ENCODE measurements at places on chromosomes 13 and 19.

DNA sequence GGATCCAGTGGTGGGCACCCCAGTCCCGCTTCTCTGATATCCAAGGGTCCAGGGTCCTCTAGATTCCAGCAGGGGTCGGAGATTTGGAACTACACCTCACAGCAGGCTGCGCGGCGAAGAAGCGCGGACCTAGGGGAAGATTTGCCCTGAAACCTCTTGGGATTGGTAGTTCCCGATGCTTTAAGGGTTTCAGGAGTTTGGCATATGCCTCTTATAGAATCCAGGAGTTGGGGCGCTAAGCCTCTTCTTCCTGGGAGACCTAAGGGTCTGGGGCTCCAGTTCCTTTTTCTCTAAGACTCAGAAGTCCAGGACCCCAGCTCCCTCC, 349 bp downstream of the BCL2L12 start:
- DNase-seq: no peak

GRCh38 chr13:74528734-74529513, 394.7 kb upstream of the KLF12 start:
- no peak for DNase-seq

DNA sequence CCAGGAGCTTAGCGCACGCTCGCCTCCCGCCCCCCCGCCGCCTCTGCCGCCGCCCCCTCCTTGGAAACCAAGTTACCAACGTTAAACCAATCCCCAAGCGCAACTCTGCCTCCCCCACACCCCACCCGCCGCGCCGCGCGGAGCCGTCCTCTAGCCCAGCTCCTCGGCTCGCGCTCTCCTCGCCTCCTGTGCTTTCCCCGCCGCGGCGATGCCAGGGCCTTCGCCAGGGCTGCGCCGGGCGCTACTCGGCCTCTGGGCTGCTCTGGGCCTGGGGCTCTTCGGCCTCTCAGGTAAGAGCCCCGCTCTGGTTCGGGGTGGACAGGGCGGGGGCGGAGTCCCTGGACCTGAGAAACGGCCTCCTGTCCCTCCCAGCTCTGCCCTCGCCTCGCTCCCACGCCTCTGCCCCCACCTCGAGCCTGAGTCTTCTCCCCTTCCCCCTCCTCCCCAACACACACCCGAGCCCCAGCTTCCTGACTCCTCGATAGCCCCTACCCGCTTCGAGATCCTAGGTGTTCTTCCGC, at the start of gene ICAM5:
ICAM5 (plus strand) TSS at position 117 of the 521 bp plus-strand sequence; CDS start at position 209, 92 bp downstream.
- DNase-seq: no peak

GRCh38 chr19:1411255-1412191, 4.1 kb downstream of the DAZAP1 start:
- DNase-seq: no peak

DNA sequence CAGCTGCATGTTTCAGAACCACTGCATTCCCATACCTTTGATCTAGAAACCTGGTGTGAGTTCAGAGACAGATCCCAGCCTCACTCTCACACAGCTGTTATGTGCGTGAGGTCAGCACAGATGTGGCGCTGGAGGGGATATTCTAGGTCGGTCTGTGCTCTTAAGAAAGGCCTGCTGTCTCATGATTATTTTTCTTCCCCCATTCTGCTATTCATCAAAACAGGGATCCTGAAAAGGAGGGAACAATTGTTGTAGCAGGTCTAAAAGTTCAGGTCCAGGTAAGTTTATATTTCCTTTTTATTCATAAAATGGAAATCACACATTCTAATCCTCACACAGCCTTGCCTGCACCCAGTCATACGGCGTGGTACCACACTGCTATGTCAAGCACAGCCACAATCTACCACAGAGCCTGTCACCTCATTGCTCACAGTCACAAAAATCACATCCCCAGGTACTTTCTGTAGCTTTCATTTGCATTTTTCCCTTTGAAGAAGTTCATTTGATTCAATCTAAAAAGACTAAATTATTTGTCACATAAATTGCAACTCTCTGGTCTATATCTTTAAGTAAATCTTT, 867 bp downstream of the ZNF546 start:
- no peak for DNase-seq

DNA sequence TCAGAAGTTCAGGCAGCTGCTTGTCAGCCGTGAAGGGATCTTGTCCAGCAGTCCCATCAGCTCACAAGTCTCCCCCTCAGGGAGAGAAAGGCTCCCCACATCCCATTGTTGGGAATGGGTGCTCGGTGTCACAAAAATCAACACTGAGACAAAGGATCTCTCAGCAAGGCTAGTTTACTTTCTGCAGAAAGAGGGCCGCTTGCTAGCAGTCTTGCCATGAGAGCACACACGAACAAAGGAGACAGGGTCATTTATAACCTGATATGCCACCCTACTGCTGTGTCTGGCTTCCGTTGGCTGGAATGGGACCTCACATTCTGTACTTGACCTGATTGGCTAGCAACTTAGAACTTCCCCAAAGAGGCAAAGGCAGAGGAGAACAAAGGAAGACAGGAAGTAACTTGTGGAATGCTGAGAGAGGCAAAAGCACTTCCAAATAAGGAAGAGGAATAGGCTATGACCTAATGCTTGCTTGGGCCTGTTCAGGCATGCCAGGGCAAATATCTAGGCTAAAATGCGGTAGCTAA, 8.7 kb upstream of the IGFL3 start:
- DNase-seq: no peak

DNA sequence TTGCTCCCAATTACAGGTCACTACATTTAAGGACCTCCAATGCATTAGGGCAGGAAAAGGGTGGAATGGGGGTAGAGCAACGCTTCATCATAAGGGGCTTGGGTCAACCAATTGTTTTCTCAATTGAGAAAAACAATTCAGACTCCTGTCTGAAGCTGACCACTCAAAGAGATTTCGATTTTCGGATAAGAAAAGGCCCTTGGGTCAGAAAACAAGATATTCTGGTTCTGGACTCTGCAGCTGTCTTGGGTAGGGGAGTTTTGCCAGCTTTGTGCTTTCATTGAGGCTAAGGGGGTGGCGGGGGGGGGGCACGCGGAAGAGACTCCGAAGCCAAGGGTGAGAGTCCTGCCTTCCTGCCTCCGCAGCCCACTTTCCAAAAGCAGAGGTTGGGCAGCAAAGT, 4.8 kb upstream of the ZNF98 start:
- DNase-seq: no peak

GRCh38 chr13:109333893-109334651, 452.3 kb downstream of the IRS2 start:
- DNase-seq: no peak

- DNase-seq: no peak
Measured at GRCh38 chr13:112574834-112575613, 12.9 kb downstream of the TUBGCP3 start.

DNA sequence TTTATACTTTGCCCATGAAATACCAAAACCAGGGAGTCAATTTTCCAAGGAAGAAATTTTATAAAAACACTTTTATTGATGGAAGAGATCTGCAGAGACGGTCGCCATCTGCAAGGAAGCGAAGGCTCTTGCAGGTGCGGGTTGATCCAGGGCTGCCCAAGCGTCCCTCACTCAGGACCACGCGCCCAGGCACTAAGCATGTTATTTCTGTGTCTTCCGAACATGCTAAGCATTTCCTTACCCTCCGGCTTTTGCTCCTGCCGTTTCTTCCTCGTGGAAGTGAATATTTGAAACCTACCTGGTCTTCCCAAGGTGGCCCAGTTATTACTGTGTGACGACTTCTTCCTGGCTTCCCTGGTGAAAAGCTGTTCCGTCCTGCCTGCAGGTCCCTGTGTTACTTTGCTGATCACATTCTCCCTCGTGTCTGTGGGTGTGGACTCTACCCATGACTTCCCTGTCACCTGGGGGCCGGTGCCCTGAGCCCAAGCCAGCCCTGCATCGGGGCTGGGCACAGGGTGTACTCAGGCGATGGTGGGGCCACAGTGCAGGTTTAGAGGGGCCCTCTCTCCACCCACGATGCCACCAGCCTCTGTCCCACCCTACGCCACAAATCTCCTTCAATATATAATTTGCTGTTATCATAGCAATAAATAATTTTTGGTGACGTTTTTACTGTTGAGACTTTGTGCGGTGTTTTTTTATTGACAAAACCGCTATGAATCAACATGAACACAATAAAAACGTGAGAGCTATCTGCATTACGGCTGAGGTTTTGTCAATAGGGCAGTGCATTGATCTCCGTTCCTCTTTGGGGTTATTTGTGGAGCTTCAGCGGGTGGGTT, 119.4 kb downstream of the URI1 start:
- no peak for DNase-seq

- no peak for DNase-seq
Measured at GRCh38 chr13:43611281-43612273, 175.2 kb downstream of the ENOX1 start.

DNA sequence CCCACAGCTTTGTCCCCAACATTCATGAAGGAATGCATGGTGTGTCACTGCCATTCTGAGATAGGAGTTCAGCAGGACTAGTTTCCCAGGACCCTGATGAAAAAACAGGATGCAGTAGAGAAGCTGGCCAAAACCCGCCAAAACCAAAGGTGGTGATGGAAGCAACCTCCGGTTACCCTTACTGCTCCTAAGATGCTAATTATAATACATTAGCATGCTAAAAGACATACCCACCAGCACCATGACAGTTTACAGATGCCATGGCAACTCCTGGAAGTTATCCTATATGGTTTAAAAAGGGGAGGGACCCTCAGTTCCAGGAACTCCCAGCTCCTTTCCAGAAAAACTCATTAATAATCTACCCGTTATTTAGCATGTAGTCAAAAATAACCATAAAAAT, 59.9 kb upstream of the KCTD15 start:
- DNase-seq: no peak

- DNase-seq: no peak
Measured at GRCh38 chr13:98810746-98811145, 58.3 kb upstream of the SLC15A1 start.

DNA sequence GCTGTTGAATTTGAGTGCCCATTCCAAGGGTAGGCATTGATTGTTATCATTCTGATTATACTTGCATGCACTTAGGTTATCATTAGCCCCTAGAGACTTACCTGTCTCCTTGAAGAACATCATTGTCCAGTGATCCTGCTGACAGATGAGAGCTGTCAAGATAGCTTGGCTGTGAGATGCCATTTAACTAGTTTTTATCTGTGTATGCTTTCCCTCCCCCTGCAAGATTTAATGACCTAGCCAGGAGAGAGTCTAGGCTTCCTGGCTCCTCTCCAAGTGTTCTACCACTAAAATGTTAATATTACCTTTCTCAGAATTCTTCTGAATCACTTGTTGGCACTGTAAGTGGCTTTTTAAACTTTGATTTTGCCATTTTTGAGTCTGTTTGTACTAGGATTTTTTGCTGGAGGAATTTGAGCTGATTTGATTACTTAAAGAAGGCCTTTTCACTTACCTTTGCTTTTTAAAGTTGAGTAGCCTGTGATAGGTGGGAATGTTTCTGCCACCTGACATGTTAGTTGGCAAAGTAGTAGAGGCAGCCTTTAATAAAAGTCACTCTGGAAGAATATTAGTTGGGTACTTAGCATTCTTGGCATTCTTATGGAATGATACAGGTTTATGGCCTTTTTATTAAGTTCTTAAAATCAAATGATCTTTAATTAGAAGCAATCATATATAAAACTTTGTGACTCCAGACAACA, 41.1 kb downstream of the ARHGAP35 start:
- DNase-seq: no peak

DNA sequence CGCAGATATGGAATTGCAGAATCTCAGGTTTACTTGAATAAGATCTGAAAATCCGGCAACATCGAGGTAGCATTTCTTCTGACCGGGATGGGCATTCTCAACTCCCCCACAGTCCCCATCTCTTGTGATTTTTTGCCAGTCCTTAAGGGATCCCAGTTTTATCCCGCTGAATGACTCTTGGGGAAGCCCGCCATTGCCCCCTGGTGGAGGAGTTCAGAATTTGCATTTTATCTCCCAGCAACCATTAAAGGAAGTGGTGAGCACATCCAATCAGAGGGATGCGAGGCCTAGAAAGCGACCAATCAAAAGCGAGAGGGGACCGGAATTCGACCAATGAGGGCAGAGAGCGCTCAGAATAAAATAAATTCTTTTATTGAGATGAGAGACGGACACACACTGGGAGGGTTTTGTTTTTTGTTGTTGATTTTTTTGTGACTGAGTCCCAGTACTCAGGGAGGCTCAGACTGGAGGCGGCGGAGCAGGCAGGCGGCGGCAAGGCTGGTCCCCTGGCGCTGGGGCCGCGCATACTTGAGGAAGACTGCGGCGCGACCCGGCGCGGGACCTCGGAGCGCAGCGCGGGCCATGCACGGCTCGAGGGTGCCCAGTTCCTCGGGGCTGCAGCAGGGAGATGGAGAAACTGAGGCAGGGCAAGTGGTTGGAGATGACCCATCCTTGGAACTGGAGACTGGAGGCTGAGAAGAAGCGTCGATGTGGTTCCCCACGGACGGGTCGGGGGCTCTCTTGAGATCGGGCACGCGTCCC, 3.9 kb upstream of the TTC9B start:
- DNase-seq: peak; percentile 49

- no peak for DNase-seq
Measured at GRCh38 chr13:33307843-33308242, 22.3 kb upstream of the STARD13 start.

- peak; percentile 43 for DNase-seq
Measured at GRCh38 chr19:48501494-48502349, 9.9 kb downstream of the LMTK3 start.

DNA sequence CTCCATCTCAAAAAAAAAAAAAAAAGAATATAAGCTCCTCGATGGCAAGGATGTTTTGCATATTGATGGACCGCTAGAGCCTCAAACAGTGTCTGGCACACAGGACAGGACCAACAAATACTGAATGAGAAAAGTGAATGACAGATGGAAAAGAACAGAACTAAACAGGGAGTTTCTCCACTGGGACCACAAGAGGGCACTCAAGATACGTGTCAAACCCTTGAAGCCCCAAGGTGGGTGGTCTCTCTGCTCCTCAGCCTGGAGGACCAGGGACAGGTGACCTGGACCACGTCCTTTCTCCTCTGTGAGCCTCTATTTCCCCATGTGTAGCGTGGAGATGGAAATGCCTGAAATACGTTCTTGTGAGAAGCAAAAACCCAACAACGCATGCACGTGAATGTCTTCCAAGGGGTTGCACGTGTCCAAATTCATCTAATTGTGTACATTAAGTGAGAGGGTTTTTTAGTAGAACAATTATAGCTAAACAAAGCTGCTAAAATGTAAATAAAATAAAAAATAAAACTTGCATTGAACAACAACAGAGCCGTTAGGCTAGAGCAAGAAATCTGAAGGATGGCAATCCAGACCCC, 5.7 kb upstream of the CDC42EP5 start:
- no peak for DNase-seq

GRCh38 chr13:90933097-90933826, 414.2 kb upstream of the MIR17HG start:
- no peak for DNase-seq

DNA sequence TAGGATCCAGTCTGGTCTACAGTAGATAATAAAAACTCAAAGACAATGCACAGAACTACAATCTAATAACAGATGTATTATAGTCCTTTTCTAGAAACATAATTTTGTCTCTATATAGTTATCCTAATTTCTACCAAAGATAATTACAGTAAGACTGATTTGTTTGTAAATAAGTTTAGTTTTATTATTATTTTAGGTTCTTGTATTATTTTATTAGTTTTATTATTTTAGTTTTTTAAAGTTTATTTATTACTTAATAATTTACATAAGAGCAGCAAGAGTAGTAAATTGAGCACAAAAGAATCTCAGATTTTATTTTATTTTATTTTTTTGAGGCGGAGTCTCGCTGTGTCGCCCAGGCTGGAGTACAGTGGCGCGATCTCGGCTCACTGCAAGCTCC, 22.3 kb upstream of the ZNF227 start:
- DNase-seq: no peak

Measured in stimulated activated CD4-positive, alpha-beta T cell treated with anti-CD3 and anti-CD28 coated beads, Interleukin-15, amount 100 ng/mL, for 1 hour (primary cell).